Effector CD8-positive, alpha-beta T cell (primary cell): ENCODE measurements at places on chromosomes 12 and 14.

- DNase-seq, result no peak
Observed at GRCh38 chr12:66044731-66045130, 85.8 kb downstream of the LLPH start.

- peak; percentile 42 for DNase-seq
Observed at GRCh38 chr12:56160193-56160763, 2.1 kb downstream of the MYL6 start.

DNA sequence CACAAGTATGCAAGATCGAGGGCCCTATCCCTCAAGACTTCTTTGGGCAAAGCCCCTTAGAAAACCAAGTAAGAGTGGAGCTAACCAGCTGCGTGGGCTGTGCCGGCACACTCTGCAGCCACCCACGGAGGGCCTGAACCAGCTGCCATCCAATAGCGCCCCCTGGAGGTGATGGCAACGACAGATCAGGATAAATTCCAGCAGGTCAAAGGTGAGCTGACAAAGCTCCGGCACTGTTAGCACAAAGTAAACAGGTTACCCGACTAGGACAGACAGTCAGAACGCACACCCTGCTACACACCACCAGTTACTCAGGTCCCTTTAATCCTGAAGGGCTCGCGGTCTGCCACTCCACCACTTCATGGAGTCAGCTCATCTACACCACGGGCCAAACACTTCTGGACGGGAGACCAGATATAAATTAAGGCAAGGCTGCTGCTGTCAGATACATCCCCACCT, 4.9 kb downstream of the ZBTB39 start:
- DNase-seq, result peak; percentile 65

DNA sequence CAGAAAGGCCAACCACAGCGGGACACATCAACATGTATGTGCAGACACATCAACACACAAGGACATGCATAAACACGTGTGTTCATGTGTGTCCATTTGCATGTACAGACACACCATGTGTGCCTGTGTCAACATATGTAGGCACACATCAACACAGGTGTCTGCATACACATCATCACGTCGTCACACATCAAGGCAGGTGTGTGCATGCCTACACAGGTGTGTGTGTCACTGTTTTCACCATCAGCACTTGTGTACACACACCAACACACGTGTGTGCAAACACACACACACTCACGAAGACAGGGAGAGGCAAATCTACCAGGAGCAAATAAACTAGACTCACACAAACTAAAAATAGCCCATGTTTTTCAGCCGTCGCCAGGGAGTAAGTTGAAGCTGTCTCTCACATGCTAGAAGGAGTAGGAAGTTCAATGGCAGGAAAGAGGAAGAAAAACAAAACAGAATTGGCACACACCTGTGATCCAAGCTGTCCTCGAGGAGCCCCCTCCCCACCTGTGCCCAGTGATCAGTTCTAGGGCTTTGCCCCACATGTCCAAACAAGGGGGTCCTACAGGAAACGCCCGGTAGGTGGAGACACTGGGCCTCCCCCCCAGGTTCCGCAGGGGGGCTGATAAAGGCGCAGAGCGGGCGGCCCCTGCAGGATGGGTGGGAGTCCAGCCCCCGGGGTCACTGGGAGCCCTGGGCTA, 7.4 kb downstream of the SCARB1 start:
- no peak for DNase-seq

GRCh38 chr12:101857043-101857558, 20.3 kb upstream of the DRAM1 start:
- no peak for DNase-seq

- no peak for DNase-seq
Observed at GRCh38 chr14:80906336-80906735, 35.2 kb downstream of the CEP128 start.

GRCh38 chr12:70919597-70920035, 922 bp downstream of the PTPRR start:
- no peak for DNase-seq

DNA sequence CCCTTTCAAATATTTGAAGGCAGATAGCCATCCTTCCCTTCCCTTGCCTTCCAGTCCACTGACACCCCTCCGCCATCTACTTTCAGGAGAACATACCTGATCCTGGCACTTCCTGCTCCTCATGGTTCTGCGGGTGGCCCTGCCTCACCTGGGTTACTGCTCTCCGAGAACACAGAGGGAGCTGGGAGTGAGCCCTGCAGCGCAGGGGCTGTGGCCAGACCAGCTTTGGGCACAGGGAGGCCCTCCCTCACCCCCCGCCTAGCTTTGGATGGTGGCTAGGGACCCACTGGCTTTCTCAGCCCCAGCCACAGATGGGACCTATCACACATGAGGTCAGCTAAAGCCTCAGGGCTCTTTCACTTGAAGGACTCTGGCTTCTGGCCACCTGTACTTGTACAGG, 12.4 kb downstream of the IQSEC3 start:
- no peak for DNase-seq

- DNase-seq, result no peak
Observed at GRCh38 chr12:76069339-76069738, 15.1 kb downstream of the NAP1L1 start.

- no peak for DNase-seq
Observed at GRCh38 chr14:52055167-52055566, 13.7 kb downstream of the NID2 start.

GRCh38 chr14:23114669-23115038, 4.4 kb downstream of the CEBPE start:
- DNase-seq, result no peak

- DNase-seq, result no peak
Observed at GRCh38 chr12:32863128-32863527, 33.4 kb downstream of the PKP2 start.

GRCh38 chr12:103470664-103471063, 25.1 kb downstream of the C12orf42 start:
- no peak for DNase-seq

- DNase-seq, result no peak
Observed at GRCh38 chr12:53551889-53552291, 44.6 kb upstream of the NPFF start.

GRCh38 chr12:54273981-54274380, 5.9 kb downstream of the CBX5 start:
- no peak for DNase-seq

- no peak for DNase-seq
Observed at GRCh38 chr12:45779936-45780335, 50.4 kb downstream of the ARID2 start.

- DNase-seq, result no peak
Observed at GRCh38 chr12:63940310-63941005, 96.0 kb downstream of the SRGAP1 start.

DNA sequence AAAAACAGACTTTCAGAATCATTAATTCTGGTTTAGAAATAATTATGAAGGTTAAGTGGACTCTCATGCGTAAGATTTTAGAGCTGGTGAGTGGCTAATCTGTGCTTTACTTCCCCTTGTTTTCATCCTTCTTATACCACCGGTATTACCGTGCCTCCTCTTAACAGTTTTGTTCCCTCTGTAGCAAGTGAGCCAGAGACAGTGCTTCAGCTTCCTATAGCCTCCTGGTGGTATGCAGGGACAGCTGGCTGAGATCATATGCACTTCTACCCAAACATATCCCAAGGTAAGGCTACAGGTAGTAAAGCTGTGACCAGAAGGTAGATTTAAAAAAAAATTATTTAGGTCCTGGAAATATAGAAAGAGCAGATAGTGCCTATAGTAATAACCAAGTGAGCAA, 55.2 kb downstream of the PDE3A start:
- DNase-seq, result no peak

- no peak for DNase-seq
Observed at GRCh38 chr14:76826122-76826521, at the start of gene LRRC74A. Gene LRRC74A (plus strand): TSS chr14:76826408. CDS start chr14:76826698, 290 bp downstream.

GRCh38 chr14:21038441-21039422, 3.4 kb upstream of the RNASE7 start:
- DNase-seq, result no peak

GRCh38 chr14:66003082-66003730, 483.0 kb upstream of the CCDC196 start:
- no peak for DNase-seq

DNA sequence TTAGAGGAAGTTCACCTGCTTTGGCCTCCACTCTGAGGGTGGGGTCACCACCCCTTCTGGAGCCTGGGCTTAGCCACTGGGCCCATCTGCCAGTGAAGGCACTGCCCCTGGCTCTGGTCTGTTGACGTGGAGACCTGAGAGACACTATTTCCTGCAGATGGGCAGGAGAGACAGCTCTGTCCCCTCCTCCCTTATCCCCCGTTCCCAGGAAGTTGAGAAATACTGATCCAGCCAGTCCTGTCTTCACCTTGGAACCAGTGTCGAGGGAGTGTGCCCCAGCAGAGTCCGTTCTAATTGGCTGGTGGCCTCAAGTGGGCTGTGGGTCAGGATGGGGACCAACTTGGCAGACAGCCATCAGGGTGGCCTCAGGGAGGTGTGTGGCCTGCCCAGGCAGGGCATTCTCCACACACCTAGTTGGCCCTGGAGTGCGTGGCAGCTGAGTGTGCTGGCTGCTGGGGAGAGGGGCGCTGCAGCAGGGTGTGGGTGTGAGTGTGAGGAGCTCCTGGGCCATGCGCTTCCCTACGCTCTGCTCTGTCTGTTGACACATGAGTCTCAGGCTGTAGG, 25.4 kb downstream of the CLSTN3 start:
- DNase-seq, result no peak

DNA sequence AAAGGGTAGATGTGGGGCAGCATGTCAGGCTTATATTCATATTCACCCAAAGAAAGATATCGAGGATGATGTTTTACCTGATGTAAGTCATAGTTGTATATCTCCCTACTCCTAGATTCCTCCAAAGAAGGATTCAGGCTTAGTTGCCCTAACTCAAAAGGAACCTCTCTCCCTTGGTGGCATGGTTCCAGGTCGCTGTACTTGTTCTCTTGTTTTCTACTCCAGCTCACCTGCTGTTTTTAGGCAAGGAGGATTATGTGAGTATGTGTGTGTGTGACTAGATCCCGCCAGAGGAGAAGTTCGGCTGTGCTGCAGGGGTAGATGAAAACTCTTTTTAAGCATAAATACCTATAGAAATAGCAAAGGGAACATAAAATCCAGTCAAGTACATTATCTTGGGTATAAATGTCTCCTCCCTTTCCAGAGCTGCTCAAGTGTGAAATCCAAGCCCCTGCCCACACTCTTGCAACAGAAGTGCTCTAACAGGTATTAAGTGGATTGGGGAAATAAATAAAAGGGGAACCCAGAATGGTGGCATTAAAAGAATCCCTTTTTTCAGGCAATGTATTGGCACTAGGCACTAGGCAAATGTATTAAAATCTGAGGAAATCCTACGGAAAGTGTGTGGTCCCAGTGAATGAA, 375.7 kb downstream of the ZFP36L1 start:
- no peak for DNase-seq

DNA sequence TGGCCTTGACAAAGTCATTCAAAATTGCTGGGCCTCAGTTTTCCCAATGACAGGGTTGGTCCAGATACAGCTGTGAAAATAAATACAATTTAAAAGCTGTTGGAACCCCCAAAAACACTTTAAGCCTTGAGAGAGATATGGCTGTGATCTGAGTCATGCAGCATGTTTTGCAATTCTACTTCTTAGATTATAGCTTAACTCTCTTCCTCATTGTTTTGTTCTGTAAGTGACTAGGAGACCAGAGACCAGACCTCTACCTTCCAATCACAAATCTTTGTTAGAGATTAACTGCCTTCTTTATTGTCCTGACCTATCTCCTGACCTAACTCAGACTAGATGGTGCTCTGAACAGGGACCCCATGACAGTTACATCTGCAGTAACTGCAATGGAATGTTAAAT, 198.1 kb downstream of the STXBP6 start:
- no peak for DNase-seq

- DNase-seq, result no peak
Observed at GRCh38 chr12:96501133-96501761, 11.9 kb downstream of the CFAP54 start.

DNA sequence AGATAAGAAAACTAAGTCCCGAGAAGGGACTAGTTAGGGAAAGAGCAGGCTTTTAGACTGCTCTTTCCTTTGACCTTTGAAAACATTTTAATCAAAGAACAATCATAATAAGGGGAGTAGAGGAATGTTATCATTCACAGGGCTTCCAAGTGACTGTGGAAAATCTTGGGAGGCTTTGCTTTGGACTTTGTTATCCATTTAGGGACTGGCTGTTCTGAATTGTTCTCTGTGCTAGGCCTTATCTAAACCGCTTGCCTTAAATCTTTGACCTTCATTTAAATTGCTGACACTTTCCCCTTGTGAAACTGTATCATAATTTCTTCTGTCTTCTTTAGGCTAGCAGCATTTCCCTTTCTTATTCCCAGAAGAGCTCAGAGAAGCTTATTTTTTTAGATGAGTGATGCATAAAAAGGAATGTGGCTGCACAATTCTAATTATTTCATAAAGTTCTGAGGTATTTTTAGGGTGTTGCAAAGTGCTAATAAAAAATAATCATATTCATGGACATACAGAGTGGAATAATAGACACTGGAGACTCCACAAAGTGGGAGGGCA, 9.5 kb upstream of the CALM1 start:
- DNase-seq, result no peak

- no peak for DNase-seq
Observed at GRCh38 chr14:44029933-44030332, 477.1 kb downstream of the FSCB start.

DNA sequence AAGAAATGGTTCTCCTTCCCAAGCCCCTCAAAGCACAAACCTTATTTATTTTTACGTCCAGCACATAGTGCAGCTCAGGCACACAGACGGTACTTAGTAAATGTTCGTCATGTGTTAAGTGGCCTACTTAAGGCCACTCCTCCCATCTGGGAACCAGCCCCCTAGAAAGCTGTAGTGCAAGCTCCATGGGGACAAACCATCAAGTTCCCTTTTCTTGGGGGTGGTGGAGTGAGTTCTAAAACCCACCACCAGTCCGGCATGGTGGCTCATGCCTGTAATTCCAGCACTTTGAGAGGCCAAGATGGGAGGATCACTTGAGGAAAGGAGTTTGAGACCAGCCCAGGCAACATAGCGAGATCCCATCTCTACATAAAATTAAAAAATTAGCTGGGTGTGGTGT, 49.4 kb downstream of the PITPNM2 start:
- no peak for DNase-seq

DNA sequence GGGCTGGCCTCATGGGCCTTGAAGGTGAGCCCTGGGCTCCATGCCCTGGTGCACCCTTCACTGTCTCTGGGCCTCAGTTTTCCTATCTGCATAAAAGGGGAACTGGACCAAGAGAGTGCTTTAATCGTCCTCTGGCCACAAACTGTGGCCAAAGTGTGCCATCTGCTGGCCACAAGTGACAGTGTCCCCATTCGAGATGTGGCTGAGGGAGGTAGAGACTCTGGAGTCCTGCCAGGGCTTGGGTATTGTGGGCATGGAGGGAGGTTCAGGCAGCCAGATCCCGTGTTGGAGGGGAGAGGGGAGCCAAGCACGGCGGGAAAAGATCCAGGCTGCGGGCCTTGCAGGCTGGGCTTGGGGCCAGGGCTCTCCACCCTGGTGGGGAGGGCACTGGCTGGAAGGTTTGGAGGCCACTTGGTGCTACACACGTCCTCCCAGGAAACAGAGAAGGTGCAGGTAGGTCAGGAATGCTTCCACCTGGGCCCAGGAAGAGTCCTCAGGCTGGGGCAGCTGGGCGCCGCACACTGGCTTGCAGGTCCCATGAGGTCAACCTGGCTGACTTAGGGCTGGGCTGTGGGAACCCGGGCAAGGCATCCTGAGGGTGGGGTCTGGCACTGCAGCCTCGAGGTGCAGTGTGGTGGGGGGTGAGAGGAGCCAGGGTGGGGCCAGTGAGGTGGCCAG, 7.3 kb upstream of the KIF26A start:
- DNase-seq, result no peak

- DNase-seq, result no peak
Observed at GRCh38 chr12:102980350-102980749, 22.9 kb downstream of the ASCL1 start.

- no peak for DNase-seq
Observed at GRCh38 chr12:57625261-57626032, 7.6 kb downstream of the B4GALNT1 start.
